ENCODE measurements at places on chromosomes 2 and 18. TPM values are rescaled to one million over a fixed set of nuclear protein-coding genes. Genes with fewer than 3 reads are reported as not detected.

GRCh38 chr2:185687967-185688366 is 50.6 kb upstream of the FSIP2 start:
- DNase-seq, result no peak

GRCh38 chr2:200309296-200310049 is 3.0 kb downstream of the SPATS2L start:
- no peak for DNase-seq

DNA sequence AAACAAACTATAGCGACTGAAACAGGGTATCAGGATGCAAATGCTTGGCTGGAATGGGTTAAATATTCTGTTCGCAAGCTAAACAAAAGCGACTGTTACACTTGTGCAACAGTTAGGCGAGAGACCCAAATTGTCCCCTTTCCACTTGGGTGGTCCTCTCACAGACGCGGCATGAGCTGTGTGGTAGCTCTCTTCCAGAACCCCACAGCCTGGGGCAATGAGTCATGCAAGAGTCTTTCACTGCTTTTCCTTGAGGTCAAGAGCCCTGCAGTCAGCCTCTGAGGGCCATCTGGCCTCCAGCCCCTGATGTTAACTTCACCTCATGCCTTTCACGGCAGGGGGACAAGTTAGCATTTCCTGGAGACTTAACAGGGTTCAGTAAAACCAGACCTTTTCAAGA is 25.7 kb downstream of the SULT1C4 start:
- DNase-seq, result peak; percentile 62

DNA sequence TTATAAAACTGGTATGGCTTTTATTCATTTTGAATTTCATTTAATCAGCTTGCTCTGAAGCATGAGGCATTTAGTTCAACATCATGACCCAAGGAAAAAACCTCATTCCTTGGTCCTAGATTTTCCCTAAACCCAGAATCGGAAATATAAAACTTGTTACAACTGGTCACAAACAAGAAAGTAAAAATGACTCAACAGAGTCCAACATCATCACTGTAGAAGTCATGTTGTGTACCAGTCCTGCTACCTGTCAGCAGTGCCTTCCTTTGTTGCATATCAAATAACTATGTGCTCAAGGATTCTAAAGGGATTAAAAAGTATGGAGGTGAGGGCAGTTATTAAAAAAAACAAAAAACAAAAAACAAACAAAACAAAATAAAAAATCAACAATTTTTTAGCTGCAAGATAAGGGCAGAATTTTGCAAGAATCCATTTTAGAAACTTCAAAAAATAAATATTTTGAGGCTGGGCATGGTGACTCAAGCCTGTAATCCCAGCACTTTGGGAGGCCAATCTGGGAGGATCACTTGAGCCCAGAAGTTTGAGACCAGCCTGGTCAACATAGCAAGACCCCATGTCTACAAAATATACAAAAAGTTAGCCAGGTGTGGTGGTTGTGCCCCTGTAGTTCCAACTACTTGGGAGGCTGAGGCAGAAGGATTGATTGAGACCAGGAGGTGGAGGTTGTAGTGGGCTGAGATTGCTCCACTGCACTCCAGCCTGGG is 18.4 kb downstream of the NCKAP1 start:
- no peak for DNase-seq

- DNase-seq, result peak; percentile 96
These were observed 64.6 kb downstream of the SPTBN1 start for GRCh38 chr2:54520687-54521086.

The ALPP gene
- total RNA-seq, result not detected

The RFTN2 gene
- 2.1 TPM for total RNA-seq

GRCh38 chr2:162086904-162087303 is 12.9 kb upstream of the DPP4 start:
- peak; percentile 89 for DNase-seq

The ITPRID2 gene
- total RNA-seq, result 52.7 TPM

DNA sequence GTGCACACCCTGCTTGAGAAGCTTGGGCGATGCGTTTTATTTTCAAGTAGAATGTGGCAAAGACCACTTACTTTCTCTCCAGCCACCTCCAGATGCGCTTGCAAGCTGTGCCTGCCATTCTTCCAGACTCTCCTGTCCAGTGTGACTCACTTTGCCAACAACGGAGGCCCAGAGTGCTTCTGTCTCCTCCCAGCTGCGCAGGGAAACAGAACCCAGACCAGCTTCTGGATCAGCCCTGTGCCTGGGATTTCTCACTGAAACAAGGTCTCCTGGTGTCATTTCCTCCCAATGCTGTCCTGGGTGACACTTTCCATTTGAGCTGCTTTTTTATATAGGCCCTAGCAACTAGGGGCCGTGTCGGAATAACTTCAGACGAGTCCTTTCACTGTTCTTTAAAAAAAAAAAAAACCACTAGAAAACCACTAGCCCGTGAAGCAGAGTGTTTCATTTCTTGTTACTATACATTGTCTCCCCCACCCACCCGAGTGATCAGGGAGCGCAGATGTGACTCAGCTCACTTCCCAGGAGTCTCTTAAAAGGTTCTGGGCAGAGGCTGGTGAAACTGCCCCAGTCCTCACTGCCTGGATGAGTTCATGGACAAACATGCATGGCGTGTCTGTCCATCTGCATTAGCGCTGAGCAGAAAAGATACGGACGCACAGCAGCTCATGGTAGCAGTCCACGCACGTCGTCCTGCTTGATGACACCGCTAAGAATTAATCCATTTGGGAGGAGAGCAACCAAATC is 25.3 kb upstream of the RPL31 start:
- DNase-seq, result no peak

DNA sequence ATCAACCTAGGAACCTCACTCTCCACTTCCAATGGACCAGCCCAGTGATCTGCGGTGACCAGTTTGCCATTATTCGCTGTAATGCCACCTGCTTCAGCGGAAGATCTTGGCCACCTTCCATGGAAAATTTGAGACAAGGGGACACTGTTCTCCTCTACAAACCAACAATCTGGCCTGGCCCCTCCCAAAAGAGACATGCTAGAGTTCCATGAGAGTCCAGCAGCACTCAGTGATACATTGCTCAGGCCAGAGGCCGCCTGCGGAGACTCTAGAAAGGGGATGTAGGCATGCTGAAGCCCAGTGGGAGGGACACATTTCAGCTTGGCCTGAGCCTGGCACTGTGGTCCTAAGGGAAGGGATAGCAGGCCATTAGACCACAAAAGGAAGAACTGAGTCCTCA is 58.3 kb downstream of the COL6A3 start:
- DNase-seq, result no peak

The SPHKAP gene
- 0.32 TPM for total RNA-seq

DNA sequence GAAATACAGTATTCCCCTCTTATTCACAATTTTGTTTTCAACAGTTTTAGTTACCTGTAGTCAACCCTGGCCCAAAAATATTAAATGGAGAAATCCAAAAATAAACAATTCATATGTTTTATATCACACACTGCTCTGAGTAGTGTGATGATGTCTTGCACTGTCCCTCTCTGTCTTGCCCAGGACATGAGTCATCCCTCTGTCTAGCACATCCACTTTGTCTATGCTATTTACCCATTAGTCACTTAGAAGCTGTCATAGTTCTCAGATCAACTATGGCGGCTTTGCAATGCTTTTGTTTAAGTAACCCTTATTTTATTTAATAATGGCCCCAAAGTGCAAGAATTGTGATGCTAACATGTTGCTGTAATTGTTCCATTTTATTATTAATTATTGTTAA is 380.6 kb upstream of the REG3G start:
- DNase-seq, result no peak

DNA sequence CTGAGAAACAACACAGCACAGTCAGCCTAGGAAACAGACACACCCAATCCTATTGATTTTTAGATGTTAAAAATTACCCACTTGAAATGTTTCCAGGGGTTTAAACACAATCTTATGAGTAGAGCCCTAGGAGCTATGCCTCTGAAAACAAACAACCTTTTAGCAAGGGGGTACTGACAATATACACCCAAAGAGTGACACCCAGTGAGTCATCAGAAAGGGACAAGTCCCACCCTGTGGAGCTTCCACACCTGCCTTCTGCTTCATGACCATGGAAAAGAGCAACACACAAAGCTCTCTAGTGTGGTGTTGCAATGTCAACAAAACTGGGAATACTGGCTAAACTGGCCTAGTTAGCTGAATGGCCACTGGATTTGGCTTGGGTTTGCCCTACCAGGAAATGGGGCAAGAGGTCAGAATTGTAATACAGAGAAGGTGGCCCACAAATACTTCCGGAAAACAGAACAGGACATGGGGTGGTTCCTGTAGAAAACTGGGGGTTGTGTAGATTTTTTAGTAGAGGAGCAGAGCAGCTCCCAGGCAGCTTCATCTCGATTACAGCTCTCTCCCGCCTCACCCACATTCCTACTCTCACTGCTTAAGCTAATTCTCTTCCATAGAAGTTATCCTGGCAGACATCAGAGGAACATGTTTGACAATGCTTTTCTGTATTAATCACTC is 98.2 kb downstream of the GAREM1 start:
- no peak for DNase-seq

DNA sequence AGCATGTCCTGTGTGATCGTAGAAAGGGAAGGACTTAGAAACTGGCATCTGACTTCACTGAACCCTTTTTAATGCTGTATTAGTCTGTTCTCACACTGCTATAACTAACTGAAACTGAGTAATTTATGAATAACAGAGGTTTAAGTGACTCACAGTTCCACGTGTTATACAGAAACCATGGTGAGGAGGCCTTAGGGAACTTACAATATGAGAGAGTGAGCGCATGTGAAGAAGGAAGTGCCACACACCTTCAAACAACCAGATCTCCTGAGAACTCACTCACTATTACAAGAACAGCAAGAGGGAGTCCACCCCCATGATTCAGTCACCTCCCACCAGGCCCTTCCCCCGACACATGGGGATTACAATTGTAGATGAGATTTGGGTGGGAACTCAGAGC is 811.3 kb downstream of the CPS1 start:
- DNase-seq, result no peak

DNA sequence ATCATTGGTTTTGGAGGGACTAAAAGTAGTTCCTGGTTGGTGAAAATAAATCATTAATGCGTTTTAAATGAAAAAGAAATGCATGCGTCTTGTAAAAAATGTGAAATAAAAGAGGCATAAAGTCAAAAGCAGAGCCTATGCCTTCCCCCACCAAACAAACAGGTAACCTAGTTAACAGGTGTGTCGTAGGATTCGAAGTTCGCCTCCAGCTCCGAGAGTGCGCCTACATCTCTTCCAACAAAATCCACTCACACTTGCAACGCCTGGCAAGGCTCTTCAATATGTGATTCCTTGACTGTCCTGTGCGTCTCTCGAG is 677 bp upstream of the SMAD4 start:
- DNase-seq, result no peak
